ENCODE measurements at places on chromosomes 11 and 22.

DNA sequence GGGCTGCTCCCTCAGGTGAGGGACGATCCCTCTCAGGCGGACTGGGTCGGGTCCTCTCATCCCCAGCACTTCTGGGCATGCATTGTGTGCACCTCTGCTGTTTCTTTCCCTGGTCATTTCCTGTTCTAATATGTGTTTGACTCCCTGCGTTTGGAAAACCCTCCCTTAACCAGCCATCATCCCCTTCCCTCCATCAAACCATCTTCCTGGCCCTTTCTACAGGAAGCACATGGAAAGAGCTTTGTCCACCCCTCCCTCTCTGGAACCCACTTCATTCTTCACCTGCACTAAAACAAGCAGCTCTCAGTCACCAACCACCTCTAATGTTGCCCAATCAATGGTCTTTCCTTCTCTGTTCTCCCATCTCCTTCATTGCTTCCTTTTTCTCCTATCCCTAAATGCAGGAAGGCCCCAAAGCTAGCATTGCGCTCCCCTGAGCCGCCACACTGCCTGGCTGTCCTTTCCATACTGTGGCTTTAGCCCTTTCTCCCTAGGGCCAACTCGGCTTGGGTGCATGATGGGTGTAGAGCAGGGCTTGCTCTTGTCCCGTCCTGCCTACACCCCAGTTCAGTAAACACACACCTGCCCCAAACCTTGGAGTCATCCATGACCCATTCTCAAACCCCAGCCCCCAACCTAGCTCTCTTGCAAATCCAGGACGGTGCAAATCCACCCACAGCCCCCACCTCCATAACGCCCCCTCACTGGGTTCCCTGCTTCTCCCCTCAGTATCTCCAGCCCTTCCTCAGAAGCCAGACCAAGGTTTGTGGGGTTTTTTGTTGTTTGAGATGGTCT, 5.4 kb upstream of the GAS2L1 start:
- no peak for DNase-seq

DNA sequence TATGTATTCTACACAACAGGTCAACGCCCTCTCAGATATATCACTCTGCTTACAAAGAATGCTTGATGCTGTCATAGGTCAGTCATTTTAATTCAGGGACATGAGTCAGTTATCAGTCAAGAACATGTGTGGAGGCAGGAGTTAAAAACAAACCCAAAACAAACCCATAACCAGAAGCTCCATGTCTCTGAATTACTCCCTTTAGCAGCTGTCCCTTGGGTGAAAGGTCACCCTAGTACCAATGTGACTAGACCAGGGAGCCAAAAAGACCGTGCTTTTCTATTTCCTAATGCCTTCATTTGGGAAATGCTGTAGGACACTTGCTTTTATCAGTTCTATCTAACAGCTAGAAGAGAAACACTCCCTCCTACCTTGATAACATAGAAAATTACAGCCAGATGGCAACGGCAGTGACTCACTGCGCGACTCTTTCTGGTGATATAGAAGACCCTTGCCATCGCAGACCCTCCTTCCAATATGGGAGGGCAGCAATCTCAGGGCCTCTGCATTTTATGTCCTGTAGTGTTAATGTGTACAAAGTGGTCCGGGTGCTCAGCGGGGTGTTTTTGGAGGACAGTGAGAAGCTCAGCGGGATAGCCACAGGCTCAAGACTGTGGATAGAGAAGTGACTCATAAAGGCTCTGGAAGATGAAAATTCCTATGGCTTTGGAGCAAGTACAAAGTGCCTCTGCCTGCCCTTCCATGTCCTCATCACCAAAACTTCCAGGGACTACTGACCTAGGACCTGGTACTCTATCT, 24.8 kb downstream of the APOL5 start:
- DNase-seq = no peak

GRCh38 chr11:58927393-58928106, 11.7 kb upstream of the GLYATL1 start:
- no peak for DNase-seq

- no peak for DNase-seq
Measured at GRCh38 chr11:107078375-107078774, 60.1 kb upstream of the GUCY1A2 start.

DNA sequence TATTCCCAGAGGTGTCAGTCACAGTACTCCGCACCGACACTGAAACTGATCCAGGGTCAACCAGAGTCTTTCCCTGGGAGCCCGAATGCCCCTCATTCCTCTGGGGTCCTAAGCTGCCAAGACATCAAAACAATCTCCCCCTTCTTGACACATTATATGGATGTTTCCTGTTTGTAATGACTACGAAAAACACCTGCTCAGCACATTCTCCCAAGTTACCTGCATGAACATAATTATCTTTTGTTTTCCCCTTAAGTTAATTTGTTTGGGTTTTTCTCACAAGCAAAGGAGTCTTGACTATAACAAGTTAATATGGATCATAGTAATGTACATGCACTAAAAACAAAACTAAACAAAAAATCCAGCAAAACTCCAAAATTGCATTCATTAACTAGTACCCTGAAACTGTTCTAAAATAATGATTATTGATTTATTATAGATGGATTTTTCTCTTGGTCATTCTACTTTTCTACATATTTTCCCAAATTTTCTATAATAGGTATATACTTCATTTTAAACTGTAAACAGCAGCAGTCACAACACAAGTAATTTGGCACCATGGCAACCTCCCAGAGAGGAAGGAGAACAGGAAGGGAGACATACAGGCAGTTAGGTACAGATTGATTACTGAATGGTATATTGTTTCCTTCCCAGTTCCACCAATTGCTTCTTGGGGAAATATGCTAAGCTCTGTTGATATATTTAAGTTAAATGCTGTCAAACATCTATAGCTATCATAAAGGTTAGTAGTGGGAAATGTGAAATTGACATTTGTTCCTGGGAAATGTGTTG, 631.5 kb downstream of the METTL15 start:
- DNase-seq = no peak

All from substantia nigra (tissue), 51 donors.